GM23248 (cell line): ENCODE measurements at places on chromosomes 6 and 20. TPM values are rescaled to one million over a fixed set of nuclear protein-coding genes. Genes with fewer than 3 reads are reported as not detected.

- DNase-seq: no peak
Measured at GRCh38 chr6:150194195-150194594, 51.4 kb downstream of the PPP1R14C start.

Gene SLC22A2
- not detected in 2 replicates for total RNA-seq

GRCh38 chr6:169707772-169708171 is 5.8 kb downstream of the C6orf120 start:
- DNase-seq: no peak

DNA sequence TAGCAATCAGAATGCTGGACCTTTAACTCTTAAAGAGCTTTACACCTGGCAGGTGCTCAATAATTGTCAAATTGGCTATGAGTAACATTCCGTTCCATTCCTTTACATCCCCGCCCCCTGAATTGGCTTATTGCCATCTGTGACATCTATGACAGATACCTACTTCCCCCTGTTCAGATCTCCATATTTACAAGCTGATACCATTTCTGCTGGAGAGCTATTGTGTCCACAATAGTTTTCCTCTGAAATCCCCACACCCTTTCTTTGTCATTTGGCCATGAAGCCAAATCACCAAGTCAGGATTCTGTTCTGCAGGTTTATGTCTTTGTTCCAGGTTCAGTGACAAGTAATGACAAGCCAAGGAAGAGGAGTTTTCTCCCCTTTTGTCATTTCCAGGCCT is 3.2 kb downstream of the CDH26 start:
- DNase-seq: no peak

DNA sequence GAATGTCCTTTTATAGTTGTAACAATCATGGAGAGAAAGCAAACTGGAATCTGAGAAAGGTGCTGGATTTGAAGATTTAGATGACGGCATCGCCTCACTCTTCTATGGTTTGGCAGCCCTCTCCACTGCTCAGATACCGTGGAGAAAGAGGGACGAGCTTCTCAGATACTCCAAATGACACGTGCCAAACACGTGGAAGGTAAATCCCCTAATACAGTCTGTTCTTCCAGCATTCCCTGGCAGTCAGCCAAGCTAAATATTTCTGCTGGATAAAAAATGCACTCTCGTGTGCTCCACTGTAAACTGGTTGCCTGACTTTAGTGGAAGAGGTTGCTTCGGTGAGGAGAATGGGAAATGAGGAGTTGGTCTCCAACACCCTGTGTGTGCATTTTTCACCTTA is 16.7 kb upstream of the PRDM1 start:
- peak; percentile 52 for DNase-seq

DNA sequence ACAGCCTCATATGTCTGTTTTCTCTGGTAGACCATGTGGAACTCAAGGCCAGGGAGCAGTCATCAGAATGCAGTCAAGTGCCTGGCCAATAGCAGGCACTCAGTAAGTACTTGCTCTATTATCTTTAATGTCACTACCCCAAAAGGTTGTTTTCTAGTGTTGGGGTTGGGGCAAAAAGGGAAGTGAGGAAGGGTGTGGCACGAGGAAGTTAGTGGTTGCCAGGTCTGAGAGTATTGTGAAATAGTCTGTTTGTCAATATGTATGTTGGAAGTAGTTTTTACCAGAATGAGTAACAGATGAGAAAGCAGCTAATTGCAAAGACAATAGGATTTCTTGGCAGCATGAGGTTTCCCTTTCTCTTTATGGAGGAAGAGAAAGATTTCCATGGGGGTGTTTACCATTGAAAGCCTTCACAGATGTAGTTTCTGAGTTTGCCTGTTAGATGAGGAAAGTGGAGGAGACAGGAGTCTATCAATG is 59.5 kb upstream of the ARMH2 start:
- DNase-seq: peak; percentile 70

DNA sequence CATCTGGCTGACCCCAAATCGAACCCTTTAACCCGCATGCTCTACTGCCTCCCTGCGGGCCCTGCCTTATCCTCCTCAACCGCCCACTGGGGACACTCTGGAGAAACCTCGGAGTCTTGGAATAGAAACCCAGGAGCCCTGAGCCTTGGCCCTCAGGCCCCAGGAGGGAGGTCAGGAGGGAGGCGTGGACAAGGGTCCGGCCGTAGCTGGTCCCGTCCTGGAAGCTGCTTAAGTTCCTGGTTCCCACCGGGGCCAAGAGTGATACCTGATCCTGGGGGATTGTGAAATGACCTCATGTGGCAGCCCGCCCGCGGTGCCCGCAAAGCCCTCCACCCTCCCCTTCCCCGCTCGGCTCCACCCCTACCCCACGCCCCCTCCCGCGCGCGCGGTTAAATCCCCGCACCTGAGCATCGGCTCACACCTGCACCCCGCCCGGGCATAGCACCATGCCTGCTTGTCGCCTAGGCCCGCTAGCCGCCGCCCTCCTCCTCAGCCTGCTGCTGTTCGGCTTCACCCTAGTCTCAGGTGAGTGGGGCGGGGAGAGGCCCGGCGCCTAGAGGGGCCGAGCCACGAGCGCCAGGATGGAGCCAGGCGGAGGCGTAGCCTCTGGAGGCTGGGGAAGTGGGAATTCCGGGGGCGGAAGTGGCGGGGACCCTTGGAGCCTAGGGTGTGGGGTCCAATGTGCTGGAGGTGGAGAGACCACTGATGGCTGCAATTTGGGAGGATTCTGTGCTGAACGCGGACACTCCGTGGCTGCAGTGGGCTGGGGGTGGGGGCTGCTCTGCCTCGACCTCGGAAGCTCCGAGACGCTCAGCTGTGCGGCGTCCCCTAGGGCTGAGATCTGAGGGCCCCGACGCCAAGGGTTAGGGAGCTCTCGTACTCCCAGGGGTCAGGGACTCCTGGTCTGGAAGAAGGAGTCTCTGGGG is at the start of gene WFDC2:
Gene WFDC2, plus strand, starts transcription at position 418 of the 926 bp plus-strand sequence. Its CDS starts 29 bp downstream, at position 447.
- DNase-seq: no peak

GRCh38 chr6:7973584-7973983 is 63.0 kb upstream of the TXNDC5 start:
- no peak for DNase-seq

Gene MAP3K7
- 27.3 and 36.9 TPM in 2 replicates for total RNA-seq

Gene KIF13A
- total RNA-seq: 46.0 and 47.3 TPM in 2 replicates
